Natural killer cell (primary cell): ENCODE measurements at places on chromosomes 5 and 9. TPM values are rescaled to one million over a fixed set of nuclear protein-coding genes. Genes with fewer than 3 reads are reported as not detected.

The PITX1 gene
- not detected for total RNA-seq

The NPR3 gene
- not detected for total RNA-seq

The ORM2 gene
- total RNA-seq, result not detected

The MLANA gene
- not detected for total RNA-seq

The PCDHGB7 gene
- 1.6 TPM for total RNA-seq

The PCDHA6 gene
- not detected for total RNA-seq

The PPP6C gene
- total RNA-seq, result 31.1 TPM

The TEK gene
- not detected for total RNA-seq

The FAM193B gene
- total RNA-seq, result 203 TPM

The FOXD4L5 gene
- not detected for total RNA-seq

The ABCA1 gene
- total RNA-seq, result 10.8 TPM

The IL4 gene
- not detected for total RNA-seq

The SPATA31D4 gene
- not detected for total RNA-seq

The TAS2R1 gene
- not detected for total RNA-seq

The GABBR2 gene
- not detected for total RNA-seq

The DCAF12 gene
- total RNA-seq, result 21.3 TPM

The ZNF782 gene
- total RNA-seq, result 7.4 TPM

The ARL14EPL gene
- total RNA-seq, result not detected

The RANBP17 gene
- 12.6 TPM for total RNA-seq

The RRAGA gene
- total RNA-seq, result 41.5 TPM

The RAD50 gene
- 21.0 TPM for total RNA-seq

The AFAP1L1 gene
- total RNA-seq, result 1.5 TPM

The MEF2C gene
- total RNA-seq, result 18.3 TPM

The ADCY2 gene
- not detected for total RNA-seq

The SH3PXD2B gene
- total RNA-seq, result not detected
